ENCODE measurements at places on chromosomes 11 and 22.

GRCh38 chr11:64924910-64925284 lies 408 bp downstream of the PPP2R5B start:
- DNase-seq = no peak

DNA sequence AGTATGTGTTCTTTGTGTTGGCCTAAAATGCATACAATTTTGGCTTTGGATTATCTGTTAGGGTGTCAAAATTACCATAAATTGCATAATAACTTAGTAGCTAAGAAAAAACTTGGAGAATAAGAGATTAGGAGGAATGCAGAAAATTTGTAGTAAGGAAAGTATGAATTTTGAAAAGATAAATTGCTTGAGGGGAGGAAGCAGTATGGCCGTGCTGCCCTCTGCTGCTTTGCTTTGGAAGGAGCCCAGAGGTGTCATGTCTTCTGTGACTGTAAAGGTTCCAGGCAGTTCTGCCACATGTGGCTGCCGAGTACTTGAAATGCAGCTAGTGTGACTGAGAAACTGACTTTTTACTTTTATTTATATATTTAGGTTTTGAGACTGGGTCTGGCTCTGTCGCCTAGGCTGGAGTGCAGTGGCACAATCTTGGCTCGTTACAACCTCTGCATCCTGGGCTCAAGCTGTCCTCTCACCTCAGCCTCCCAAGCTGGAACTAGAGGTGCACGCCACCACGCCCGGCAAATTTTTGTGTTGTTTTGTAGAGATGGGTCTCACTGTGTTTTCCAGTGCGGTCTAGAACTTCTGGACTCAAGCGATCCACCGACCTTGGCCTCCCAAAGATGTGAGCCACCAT lies 1.8 kb downstream of the ADSL start:
- DNase-seq = no peak

- DNase-seq = no peak
Observed at GRCh38 chr22:41775338-41775737, 25.1 kb upstream of the CCDC134 start.

- no peak for DNase-seq
Observed at GRCh38 chr11:106092446-106092845, 15.0 kb downstream of the AASDHPPT start.

DNA sequence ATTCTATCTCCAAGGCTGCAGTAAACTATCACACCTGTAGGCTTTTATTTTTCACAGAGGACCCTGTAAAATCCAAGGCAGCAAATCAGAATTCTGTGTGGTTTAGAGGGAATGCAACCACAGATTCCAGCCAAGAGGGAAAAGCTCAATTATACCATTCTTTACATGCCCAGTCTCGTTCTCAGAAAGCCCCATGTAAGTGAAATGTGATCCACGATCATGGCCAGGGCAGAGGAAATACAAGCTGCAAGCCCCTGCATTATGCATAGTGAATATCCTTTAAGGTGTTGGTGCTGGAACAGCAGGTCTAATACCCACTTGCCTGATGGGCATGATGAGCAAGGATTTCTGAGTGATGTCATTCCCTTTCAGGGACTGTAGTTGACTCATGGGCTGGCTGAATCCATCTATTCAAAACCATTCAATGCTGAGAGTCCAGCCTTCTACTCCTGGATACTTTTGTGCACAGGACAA lies 198.7 kb upstream of the MTMR2 start:
- DNase-seq = no peak

DNA sequence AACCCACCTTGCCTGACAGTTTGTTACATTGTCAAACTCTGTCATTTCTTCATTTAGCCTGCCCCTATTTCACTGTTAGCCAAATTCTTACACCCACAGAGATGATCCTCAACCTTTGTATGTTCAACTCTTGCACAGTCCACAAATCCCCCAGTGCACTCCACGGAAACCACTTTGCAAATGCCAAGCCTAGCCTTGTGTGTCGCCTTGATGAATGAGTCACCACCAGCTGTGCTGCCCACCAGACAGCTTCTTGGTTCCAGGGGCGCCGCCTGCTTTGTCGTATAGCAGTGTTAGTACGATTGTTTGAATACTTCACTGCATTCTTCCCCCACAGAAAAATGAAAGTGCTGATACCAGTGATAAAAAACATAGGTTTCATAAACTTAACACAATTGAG lies 686.3 kb downstream of the NTM start:
- DNase-seq = peak; percentile 45

DNA sequence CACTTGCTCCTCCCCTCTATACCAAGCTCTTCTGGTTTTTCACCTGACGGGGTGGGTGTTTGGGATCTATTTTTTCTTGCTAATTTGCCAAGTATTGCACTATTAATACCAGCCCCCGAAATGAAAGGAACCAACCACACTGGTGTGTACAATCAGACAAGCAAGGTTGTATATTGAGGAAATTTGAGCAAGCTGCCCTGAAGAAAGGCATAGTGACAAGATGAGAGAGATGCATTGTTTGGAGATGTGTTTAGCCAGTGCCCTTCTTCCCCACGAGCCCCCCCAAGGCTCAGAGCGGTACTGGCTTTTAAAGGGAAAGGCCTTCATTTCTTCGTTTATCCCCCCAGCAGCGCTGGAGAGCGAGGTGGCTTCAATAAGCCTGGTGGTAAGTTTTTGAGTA lies 15.2 kb upstream of the GAS2L1 start:
- no peak for DNase-seq

- DNase-seq = no peak
Observed at GRCh38 chr11:70826541-70827335, 425.6 kb downstream of the SHANK2 start.

DNA sequence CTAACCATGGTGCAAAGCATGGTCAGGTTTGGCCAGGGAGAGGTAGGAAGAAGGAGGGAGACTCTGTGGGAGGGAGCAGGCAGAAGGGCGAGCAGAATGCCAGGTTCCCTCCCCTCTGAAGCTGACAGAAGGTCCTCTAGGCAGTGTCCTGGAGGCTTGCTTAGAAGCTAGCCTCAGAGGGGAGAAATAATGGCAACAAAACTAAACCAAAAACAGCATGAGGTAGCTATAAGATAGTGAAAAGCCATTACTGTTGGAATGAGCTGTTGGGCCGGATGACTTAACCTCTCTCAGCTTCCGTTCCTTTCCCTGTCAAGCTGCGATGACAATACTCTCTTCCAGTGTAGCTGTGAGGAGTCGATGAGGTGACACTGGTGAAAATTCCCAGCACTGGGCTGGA lies 36.6 kb downstream of the RASSF10 start:
- no peak for DNase-seq

- peak; percentile 31 for DNase-seq
Observed at GRCh38 chr11:73242251-73243092, 24.4 kb downstream of the P2RY2 start.

- DNase-seq = no peak
Observed at GRCh38 chr22:19940536-19941364, 822 bp upstream of the COMT start.

DNA sequence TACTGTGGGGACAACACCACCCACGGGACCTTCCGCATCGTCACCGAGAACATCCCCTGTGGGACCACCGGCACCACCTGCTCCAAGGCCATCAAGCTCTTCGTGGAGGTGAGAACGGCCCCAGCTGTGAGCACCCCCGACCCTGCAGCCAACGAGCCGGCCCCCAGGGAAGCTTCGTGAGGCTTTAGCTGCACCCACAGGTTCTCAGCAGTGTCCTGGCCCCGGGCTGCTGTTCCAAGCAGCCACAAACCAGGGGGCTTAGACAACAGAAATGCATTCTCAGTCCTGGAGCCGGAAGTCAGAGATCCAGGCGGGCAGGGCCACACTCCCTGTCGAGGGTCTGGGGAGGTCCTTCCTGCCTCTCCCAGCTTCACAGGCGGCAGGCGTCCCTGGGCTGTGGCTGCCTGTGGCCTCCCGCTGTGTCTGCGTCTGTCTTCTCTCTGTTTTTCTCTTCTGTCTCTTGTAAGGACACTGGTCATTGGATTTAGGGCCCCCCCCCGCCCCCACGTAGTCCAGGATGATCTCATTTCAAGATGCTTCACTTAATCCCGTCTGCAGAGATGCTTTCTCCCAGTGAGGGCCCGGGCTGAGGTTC lies 12.5 kb downstream of the MUC5B start:
- no peak for DNase-seq

DNA sequence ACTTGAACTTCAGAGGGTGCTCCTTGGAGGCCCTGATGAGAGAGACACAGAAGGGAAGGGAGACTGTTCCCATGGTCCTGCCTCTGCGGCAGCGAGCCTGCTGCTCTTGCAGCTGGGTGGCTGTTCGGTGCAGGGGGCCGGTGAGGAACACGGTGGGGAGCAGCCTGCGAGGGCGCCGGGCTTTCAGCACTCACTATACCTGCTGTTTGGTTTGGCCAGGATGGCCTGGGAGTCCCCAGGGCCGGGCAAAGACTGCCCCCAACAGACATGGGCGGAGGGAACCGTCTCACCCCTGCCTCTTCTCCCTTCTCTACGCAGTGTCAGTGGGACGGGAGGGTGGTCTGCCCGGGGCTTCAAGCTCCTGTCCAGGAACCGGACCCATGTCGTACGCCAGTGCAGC lies 58.0 kb upstream of the PRODH start:
- no peak for DNase-seq

GRCh38 chr11:28228196-28228895 lies 120.2 kb downstream of the METTL15 start:
- no peak for DNase-seq

DNA sequence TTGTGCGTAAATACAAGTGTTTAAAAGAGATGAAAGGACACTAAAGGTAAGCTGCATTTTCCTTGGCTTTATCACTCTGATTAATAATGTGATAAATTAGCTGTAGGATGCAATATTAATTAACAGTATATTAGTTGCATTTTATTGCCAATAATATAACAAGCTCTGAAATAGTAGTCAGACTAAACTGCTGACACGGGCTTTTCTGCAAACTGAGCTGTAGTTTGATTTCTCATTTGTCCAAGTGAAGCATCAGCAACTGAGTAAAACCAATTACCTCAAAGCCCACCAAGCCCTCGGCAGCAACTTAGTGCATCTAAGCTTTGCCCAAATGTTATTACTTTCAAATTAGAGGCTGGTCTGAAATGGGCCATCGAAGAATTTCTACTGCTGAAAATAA lies 33.5 kb downstream of the ARL14EP start:
- no peak for DNase-seq

DNA sequence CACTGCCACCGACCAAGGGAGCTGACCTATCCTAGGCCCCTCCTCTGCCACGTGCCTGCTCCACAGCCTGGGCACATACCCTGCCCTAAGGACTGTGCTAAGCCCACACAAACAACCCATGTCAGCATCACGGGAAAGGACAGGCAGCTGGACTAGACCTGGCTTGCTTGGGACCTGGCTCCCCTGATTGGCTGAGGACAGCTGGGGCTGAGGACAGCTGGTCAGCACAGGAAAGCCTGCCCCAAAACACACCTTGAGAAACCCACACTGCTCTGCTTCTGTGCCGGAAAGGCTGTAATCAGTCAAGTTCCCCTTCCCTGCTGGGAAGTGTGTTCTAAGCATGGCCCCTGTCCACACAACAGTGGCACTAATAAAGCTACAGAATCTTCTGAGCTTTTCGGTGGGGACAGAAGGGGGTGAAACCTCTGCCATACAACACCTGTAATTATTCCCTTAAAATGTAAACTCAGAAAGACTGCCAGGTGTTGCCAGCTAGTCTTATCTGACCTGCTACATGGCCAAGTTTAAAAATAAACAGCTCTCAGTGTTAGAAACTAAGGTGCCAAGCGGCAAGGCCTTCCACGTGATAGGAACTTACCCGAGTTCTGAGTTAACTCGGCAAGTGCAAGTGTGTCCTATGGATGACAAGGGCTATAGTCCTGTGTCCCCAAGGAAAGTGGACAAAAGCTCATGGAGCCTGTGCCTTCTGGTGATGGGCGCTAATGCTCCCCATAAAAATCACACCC lies 35.7 kb upstream of the ARFGAP3 start:
- no peak for DNase-seq

- no peak for DNase-seq
Observed at GRCh38 chr11:86555401-86555800, 117.0 kb downstream of the ME3 start.

DNA sequence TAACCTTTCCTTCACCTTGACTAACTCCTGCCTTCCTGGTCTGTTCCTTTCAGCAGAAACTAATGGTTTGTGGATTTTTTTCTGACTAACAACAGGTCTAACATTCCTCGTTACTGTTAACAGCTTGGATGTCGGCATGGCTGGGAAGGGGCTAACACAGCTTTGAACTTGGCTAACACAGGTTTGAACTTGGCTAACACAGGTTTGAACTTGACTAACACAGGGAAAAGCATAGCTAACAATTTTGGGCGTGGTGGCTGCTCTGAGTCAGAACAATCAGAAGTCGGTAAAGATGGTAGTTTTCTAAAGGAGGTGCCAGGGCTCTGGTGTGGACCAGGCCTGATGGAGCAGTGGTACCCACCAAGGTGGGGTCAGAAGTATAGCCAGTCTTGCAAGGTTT lies 16.1 kb downstream of the MIAT start:
- DNase-seq = no peak

- DNase-seq = no peak
Observed at GRCh38 chr11:111419641-111420327, 40.7 kb upstream of the POU2AF1 start.

- no peak for DNase-seq
Observed at GRCh38 chr11:67415501-67416304, at the start of gene CARNS1. Gene CARNS1 (plus strand): TSS chr11:67415678. CDS start chr11:67416200, 522 bp downstream.

- no peak for DNase-seq
Observed at GRCh38 chr22:43537019-43537585, 125.3 kb downstream of the MPPED1 start.

- DNase-seq = no peak
Observed at GRCh38 chr22:42661985-42662831, 13.0 kb upstream of the CYB5R3 start.

DNA sequence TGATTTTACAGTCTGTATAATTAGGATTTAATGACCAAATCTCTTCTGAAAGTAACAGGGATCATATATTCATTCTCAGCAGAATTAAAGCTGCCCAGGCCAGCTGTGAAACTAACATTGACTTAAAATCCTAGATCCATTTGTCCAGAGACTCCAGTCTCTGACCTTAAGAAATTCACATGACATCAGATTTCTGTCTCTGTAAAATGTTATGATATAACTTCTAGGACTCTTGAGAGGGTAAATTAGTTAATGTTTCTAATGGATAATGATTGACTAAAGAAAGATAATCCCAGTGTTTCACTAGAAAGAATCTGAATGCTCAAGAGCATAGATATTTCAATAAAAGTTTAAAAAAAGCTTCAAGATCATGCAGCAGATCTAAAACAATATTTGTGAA lies 6.3 kb downstream of the NOX4 start:
- DNase-seq = no peak

Data from smooth muscle cell of the brain vasculature (primary cell).